ENCODE measurements at places on chromosomes 7 and 10. TPM values are rescaled to one million over a fixed set of nuclear protein-coding genes. Genes with fewer than 3 reads are reported as not detected.

The RET gene
- polyA plus RNA-seq = 0.29 TPM

DNA sequence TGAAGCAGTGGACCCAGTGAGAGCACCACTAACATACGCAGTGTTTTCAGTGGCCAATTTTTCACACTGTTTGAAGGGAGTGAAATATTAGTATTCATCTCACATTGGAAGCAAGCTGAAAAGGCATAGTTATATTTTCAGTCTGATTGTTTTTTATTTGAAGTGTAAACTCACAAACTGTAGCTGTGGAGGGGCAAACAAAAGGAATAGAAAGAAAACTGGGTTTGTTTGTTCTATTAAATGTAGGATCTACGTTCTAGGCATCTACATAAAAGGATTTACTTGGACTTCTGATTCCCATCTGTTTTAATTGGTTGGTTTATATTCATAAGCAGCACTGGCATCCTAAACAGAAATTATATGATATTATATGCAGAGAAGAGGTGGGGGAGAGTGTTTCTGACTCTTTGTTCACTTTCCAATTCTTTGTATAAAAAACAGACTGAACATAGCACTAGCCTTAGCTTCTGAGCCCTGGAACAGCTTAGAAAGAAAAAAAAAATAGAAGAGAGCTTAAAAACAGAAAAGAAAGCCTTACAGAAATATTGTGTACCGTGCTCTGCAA is 447.8 kb upstream of the KCND2 start:
- no peak for DNase-seq

DNA sequence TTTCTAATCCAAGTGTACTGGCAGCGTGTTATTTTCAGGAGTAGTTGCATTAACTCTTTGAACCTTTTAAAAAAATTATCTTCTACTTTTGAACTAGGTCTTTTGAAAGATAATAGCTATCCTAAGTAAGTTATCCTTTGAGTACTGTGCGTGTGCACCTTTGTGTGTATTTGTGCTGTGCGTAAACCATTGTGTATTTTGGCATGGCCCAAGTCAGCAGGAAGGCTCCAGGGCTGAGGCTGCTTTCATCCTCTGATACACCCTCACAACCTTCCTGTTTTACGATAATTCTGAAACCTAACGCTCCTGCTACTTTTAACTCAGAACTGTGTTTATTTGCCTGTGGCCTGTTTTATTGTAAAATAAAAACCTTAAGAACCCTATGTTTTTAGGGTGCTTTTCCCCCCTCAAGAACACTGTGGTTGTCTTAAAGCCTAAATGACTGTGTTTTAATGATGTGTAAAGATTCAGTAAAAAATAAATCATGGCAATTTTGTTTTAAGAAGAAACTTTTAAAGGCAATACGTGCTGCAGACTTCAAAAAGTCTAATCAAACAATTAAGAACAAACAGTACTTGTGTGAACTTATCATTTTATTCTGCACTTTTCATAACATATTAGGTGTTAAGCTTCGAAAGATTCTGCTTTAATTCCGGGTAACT is 57.5 kb downstream of the HDAC9 start:
- DNase-seq = no peak

GRCh38 chr10:123367195-123367594 is 213.0 kb downstream of the BUB3 start:
- DNase-seq = no peak
